LHCN-M2 (cell line): ENCODE measurements at places on chromosomes 11 and 22. TPM values are rescaled to one million over a fixed set of nuclear protein-coding genes. Genes with fewer than 3 reads are reported as not detected.

DNA sequence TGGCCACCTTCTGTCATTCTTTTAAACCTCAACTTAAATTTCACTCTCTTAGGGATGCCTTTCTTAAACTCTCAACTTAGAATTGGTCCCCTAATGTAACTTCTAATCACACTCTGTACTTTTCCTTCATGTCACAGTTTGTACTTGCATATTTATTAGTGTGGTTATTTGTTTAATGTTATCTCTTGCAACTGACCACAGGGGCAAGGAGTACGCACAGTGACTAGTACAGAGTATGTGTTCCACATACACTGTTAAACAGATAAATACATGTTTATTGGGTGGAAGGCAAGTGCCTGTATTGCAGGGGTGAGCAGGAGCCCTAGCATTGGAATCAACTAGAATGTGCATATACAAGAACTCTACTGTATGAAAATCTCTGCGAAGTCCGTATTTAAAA, 554.0 kb downstream of the INSC start:
- no peak for DNase-seq

DNA sequence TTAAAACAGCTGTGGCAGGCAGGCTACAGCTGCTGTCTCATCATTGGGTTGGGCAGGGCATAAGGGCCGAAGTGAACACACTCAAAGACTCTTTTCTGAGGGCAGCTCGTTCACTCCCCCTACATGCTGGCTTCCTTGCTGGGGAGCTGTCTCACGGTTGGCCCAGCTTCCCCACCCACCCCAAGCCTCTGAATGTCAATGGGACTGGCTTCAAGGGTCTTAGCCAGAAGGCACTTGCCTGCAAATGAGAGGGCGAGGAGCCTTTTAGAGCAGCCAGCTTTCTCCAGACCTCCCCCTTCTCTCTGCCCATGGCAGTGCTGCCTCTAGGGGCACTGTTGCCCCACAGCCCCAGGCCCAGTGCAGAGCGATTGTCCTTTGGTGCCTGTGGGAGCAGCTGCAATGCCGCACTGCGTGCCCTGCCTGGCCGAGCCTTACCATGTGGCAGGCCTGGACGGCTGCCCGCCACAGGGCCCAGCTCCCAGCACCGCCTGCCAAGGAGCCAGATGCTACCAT, 94.7 kb upstream of the RASSF10 start:
- peak; percentile 94 for DNase-seq

Gene SLC1A2
- total RNA-seq = 0.38 and 0.40 TPM in 2 replicates

Gene MGAT3
- under 0.01 TPM in 1 of 2 replicates, not detected in the other for total RNA-seq

- DNase-seq = no peak
Measured at GRCh38 chr11:43397251-43397650, 38.5 kb downstream of the TTC17 start.

DNA sequence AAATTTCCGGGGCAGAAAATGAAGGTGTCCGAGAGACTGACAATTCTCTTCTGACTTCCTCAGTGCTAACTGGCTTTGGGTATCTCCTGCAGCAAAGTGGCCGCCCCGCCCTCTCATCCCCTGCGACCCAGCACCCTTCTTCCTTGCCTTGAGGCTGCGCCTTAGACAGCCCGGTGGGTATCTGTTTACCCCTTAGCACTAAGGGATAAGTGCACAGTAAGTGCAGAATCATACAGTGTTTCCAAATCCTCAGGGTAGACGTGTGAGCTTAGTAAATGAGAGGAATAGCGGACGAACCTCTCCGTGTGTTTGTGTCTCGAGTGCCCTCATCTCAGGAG, 368 bp upstream of the CHORDC1 start:
- no peak for DNase-seq
